AG10803 (cell line): ENCODE measurements at places on chromosomes 3 and 15.
A peak's percentile ranks its signal among the peaks of the same experiment; 100 is the strongest.

DNA sequence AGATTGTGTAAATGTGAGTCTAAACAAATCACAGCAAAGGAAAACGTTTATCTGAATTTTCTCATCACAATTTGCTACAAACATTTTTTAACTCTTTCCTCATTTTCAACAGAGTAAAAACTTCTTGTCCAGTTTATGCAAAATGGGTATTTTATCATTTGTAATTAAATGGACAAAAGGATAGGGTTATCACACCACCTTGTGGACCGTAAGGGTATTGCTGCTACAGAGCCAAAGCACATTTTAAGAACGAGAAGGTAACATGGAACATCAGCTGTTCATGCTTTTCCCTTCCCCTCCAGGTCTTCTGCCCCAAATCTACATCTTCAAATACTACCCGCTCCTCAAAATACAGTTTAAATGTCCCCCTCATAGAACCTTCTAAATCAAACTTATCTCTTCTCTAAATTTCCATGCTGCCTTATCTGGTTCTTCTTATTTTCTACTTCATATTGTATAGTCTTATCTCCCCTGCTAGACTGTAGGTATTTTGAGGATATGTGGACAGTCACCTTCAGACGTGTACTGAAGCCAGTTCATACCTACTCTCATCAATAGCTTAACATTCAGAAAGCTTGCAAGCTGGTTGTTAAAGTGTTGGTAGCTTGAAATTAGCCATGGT, 12.8 kb upstream of the SETMAR start:
- peak; percentile 47 for DNase-seq

DNA sequence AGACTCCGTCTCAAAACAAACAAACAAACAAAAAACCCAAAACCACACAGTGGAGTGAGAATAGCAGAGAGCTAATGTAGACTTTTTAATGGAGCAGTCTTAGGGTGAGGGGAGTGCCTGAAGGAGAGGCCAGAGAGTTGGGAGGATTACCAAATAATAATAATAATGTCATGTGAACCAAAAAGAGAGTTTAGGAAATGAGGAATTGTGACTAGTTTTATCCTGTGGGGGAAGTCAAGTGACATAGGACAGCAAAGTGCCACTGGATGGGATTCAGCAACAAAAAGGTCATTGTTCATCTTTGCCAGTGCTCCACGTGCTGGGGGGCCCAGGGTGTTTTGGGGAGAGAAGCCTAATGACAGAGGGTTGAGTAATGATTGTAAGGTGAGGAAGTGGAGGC, 12.9 kb downstream of the GPR87 start:
- DNase-seq: no peak

DNA sequence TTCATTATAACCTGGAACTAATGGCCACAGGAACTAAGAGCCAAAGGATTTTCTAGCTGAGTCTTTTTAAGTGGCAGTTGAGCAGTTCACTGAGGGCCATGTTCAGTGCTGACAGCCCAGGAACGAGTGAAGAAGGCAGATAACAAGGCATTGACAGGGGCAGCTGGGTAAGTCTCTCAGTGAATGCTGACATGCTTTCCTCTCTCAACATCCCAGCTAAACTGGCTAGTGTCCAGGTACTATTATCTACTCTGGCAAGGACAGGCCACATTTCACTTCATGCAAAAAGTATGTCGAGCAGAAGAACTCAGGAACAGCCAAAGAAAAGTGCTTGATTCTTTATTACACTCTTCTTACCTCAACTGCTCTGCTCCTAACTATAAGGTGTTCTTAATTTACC, 515.9 kb downstream of the NLGN1 start:
- DNase-seq: peak; percentile 57

DNA sequence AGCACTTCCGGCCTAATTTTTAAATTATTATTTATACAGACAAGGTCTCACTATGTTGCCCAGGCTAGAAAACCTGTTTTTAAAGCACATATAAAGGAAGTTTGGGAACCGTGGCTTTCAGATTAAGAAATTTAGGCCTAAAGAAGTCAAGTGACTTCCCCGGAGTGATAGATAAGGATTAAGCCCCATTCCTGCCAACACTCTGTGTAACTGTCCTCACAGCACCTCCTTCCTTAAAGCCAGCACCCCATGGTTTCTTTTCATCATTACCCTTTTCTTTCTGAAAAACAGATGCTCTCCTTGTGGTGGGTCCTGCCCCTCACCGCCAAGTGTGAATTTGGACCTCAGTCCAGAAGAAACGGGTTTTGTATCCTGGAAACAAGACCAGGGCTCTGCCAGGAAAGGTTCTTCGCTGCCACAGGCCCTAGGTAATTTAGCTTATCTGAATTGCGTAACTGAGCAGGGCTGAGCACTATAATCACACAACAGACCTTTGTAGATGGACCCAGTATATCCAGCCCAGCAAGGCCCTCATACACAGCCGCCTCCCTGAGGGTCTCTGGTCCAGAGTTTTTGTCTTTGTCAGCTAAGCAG, 231.3 kb downstream of the PLCL2 start:
- no peak for DNase-seq

DNA sequence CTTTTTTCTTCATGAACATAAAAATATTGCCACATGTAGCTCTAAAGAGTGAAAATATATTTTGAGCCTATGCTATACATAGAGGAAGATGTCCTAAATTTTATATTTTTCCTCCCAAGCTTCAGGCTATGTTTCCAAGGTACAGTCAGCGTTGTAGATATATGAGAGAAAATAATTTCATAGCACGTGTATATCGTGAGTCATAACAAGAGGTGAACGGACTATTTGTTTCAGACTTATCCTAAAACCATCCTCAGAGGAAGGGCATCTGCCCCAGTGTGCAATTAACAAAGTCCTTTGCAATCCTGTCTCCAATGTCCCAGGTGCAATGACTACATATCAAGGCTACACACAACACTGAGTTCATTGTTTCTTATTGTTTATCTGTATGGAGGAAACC, 177.3 kb upstream of the ARRDC4 start:
- no peak for DNase-seq

GRCh38 chr15:90915808-90916440, 12.8 kb downstream of the MAN2A2 start:
- no peak for DNase-seq

- peak; percentile 2 for DNase-seq
Measured at GRCh38 chr3:33317963-33318709, 40.9 kb downstream of the FBXL2 start.

DNA sequence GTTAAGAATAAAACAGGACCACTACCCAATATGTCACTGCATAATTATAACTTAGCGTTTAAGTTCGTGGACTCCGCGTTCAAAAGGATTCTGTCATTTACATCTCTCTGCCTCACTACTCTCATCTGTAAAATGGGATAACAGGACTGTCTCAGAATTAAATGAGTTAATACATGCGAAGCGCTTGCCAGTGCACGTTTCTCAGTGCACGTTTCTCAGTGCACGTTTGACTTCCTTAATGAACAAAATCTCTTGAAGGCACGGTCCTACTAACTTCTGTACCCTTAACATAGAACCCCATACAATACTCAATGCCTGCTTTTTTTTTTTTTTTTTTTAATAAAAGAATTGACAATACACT, 499 bp downstream of the RABL3 start:
- peak; percentile 51 for DNase-seq

- DNase-seq: peak; percentile 87
Measured at GRCh38 chr3:100561459-100562158, 47.8 kb upstream of the ADGRG7 start.

DNA sequence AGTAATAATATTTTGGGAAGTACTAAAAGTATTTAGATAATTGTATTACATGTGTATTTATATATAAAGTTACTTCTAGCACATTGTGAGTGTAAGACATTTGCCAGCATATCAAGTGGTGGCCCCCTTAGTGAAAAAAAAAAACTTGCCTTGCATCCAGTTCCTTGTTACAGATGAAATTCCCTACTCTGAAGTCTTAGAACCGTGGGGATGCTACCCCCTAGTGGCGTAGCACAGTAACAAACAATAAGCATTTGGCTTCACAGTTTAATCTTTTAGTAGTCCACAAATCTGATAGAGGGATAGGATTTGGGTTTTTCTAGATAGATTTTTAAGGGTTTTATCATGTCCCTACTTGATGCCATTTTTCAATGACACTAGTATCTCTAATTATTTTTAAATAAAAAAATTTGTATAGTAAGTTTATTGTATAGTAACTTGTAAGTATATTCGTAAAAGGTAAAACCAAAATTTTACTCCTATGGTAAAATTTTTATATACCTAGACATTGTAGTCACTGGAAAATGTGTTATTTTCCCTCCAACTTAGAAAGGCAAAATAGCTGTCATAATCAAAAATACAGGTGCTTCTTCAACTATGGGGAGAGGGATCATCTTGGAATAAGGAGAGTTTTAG, 14.3 kb downstream of the SMC4 start:
- peak; percentile 84 for DNase-seq

DNA sequence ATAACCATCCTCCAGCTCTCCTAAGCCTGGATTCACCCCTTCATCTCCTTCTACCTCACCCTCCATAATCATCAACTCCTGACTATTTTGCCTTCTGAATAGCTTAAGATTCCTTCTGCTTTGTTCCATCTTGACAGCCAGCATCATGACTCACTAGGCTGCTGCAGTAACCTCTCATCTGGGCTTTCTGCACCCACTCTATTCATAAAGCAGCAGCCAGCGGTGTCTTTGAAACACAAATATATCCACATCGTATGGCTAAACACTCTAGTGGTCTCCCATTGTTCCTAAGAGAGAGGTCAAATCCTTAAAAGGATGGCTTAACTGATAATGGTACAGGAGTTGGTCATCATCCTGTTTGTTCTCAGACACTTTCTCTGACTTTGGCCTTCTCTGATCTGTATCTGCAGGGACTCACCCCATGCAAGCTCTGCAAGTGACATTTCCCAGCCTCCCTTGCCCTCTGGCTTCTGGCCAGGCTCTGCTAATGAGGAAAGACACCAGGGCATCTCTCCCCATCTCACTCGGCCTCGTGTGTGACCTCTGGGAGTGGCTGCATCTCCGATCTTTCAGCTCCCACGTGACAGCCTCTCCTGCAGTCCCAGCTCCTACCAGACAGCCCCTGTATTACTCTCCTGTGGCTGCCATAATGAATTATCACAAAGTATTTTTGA, 6.2 kb downstream of the GRK7 start:
- no peak for DNase-seq

- peak; percentile 47 for DNase-seq
Measured at GRCh38 chr3:129567176-129567705, 24.3 kb downstream of the H1-8 start.

DNA sequence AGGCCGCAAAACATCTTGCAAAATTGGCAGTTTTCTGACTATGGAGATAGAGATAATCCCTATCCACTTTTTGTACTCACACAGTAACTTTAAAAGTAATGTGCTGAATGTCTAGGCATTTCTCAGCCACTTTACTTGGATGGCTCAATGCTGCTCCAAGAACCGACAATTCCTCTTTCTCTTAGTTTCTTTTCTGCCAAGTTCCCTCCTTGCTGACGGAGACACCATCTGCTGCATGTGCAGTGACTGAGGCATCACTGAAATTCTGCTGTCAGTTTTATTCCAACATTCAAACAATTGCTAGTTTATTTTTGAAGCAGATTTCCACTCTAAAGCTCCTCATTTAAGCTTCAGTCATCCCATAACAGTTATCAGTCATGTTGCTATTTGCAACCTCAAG, 116.0 kb upstream of the RBMS3 start:
- DNase-seq: no peak

DNA sequence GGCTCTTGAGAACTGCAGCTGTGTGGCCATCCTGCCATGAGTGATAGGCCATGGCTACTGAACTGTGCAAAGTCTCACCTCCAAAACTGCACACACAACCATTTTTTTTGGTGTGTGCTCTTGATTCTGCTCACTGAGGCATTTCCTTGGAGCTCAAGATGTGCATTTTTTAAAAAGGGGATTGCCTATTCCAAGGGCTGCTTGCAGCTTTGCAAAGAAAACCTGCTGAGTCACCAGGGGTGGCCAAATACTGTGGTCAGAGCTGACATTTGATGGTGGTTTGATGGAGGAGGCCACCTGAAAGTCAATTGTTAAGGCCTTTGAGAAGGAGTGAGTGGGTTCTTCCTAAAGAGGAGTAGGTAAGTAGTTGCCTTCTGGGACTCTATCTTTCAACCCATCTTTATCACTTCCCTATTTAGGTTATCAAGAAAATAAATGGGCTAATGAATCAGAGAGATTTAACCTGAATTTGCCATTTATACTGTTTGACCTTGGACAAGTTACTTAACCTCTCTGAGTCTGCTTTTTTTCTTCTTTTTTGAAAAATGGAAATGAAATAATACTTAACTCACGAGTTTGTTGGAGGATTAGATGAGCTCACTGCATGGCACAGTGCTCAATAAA, 87.9 kb downstream of the CHST2 start:
- DNase-seq: peak; percentile 60

GRCh38 chr3:60504827-60505457, 746.3 kb downstream of the FHIT start:
- DNase-seq: no peak

GRCh38 chr15:84955089-84955848, 26.4 kb upstream of the PDE8A start:
- peak; percentile 69 for DNase-seq

DNA sequence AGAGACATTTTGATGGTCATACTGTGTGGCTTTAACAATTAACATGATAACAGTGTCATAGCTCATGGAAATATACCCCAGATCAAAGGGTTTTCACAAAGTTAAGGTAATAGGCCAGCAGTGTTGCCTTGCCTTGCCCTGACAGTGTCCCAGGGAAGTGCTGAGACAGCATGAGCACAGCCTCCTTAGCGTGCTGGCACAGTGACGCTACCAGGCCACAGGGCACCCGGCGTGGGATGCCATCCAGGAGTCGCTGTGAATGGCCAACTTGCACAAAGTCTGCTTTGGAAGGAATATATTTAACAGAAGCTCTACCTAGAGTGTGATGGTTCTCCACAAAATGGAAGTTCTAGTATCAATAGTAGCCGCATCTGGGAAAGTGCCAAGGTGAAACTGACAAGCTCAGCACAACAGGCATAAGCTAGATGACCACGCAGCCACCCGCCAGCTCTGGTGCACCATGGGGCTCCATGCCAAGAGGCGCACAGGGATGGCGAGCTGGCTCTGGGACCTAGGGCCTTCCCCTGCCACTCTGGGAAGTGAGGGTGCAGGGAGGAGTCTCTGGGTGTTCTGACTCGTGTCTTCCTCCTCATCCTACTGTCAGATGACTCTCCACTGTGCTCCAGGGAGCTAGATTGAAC, 86.2 kb downstream of the GABRB3 start:
- DNase-seq: no peak

DNA sequence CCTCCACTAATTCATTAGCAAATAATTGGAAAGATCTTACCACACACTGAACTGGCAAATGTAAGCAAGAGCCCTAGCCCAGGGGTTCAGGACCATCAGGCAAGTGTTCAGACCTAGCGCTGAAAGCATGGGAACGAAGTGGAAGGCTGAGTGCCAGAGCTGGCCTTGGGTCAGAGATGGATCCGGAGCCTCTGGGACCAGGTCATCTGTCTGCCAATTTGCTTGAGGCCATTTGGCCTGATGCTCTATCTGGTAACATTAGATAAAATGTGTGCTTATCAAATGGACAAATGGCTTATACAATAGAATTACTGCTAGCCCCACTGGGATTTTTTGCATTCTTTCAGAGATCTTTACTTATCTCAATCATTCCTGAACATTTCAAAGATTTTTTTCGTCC, 1.4 kb upstream of the TMC3 start:
- no peak for DNase-seq
